Pancreas (tissue), 10 donors: ENCODE measurements at places on chromosomes 16 and 17.

- DNase-seq: no peak
Observed at GRCh38 chr16:79473456-79473855, 127.1 kb downstream of the MAF start.

- no peak for DNase-seq
Observed at GRCh38 chr17:44012391-44012790, 2.4 kb downstream of the TMEM101 start.

GRCh38 chr16:11232852-11233726, 22.9 kb downstream of the SOCS1 start:
- no peak for DNase-seq

- no peak for DNase-seq
Observed at GRCh38 chr17:55584861-55585260, 73.6 kb upstream of the SMIM36 start.

- no peak for DNase-seq
Observed at GRCh38 chr16:61730997-61731396, 305.2 kb downstream of the CDH8 start.

- DNase-seq: no peak
Observed at GRCh38 chr16:7321661-7322060, 11.0 kb upstream of the RBFOX1 start.
